ENCODE measurements at places on chromosomes 1 and 21. TPM values are rescaled to one million over a fixed set of nuclear protein-coding genes. Genes with fewer than 3 reads are reported as not detected.

Gene AKR7A3
- 1.4 TPM for total RNA-seq

Gene KRTAP19-5
- total RNA-seq: not detected

Gene CAPN9
- total RNA-seq: 0.29 TPM

Gene GJA9
- total RNA-seq: not detected

Gene C8A
- total RNA-seq: not detected

Gene PDPN
- 9.1 TPM for total RNA-seq

Gene SHE
- total RNA-seq: 14.1 TPM

Gene MYOC
- 0.82 TPM for total RNA-seq

Gene KCND3
- 1.3 TPM for total RNA-seq

Data from metanephros (tissue), 2 donors.